ENCODE measurements at places on chromosomes 7 and 10. TPM values are rescaled to one million over a fixed set of nuclear protein-coding genes. Genes with fewer than 3 reads are reported as not detected.

Gene FAM171A1
- polyA plus RNA-seq = 14.7 TPM

Gene SPDYE9
- not detected for polyA plus RNA-seq

Gene SEM1
- 34.9 TPM for polyA plus RNA-seq

Gene FZD1
- 5.5 TPM for polyA plus RNA-seq

Gene IFIT3
- polyA plus RNA-seq = 9.5 TPM

Gene GDF10
- polyA plus RNA-seq = 0.34 TPM

Gene VSIR
- 87.3 TPM for polyA plus RNA-seq

Gene CFAP70
- 3.0 TPM for polyA plus RNA-seq

Gene PAPSS2
- 36.7 TPM for polyA plus RNA-seq

Gene CFAP46
- polyA plus RNA-seq = not detected

Gene MRLN
- polyA plus RNA-seq = not detected

Gene MOGAT3
- polyA plus RNA-seq = not detected

Gene NKX6-2
- polyA plus RNA-seq = 0.06 TPM

Gene OPN4
- 0.34 TPM for polyA plus RNA-seq

Gene LRRN3
- polyA plus RNA-seq = 1.7 TPM

Gene ANKRD61
- 0.16 TPM for polyA plus RNA-seq

Gene CYP26C1
- not detected for polyA plus RNA-seq

Gene HGF
- 5.1 TPM for polyA plus RNA-seq

Gene FAM24B
- 1.8 TPM for polyA plus RNA-seq

Gene GARS1
- polyA plus RNA-seq = 67.9 TPM

Gene UPK3B
- polyA plus RNA-seq = 0.60 TPM

Gene SYT15B
- polyA plus RNA-seq = 5.2 TPM

Gene GJD4
- not detected for polyA plus RNA-seq

Gene KCND2
- polyA plus RNA-seq = 0.67 TPM

Gene NEUROD6
- not detected for polyA plus RNA-seq

Gene INA
- not detected for polyA plus RNA-seq

Gene GPER1
- polyA plus RNA-seq = 1.5 TPM

Gene GPR141
- polyA plus RNA-seq = 0.56 TPM

Gene PLXDC2
- 1.5 TPM for polyA plus RNA-seq

Gene NPC1L1
- polyA plus RNA-seq = 0.34 TPM

Gene SUN3
- polyA plus RNA-seq = not detected

Gene UCMA
- polyA plus RNA-seq = not detected

Gene MYL10
- polyA plus RNA-seq = not detected

Gene PHKG1
- polyA plus RNA-seq = 1.3 TPM

Gene TDRD1
- 0.11 TPM for polyA plus RNA-seq

Gene DGKB
- 0.11 TPM for polyA plus RNA-seq

Gene PANK1
- 1.4 TPM for polyA plus RNA-seq

Gene CAMK1D
- polyA plus RNA-seq = 8.4 TPM

Gene ZNF736
- 2.0 TPM for polyA plus RNA-seq

Gene ANKRD22
- 3.2 TPM for polyA plus RNA-seq

Gene HMX2
- polyA plus RNA-seq = not detected

Gene MNX1
- polyA plus RNA-seq = 0.13 TPM

Gene MYL7
- polyA plus RNA-seq = 0.18 TPM

Gene DLD
- polyA plus RNA-seq = 44.5 TPM

Gene SYT15
- 1.7 TPM for polyA plus RNA-seq

Gene BTBD16
- 0.07 TPM for polyA plus RNA-seq

Gene VAX1
- not detected for polyA plus RNA-seq

Gene SPDYE11
- polyA plus RNA-seq = not detected

Gene SEC24C
- 22.1 TPM for polyA plus RNA-seq

Gene PKD1L1
- polyA plus RNA-seq = 1.6 TPM

Gene GIMAP1
- 6.9 TPM for polyA plus RNA-seq

Gene COPG2
- 12.3 TPM for polyA plus RNA-seq

Gene CDHR1
- polyA plus RNA-seq = 0.11 TPM

Gene MPP7
- 3.0 TPM for polyA plus RNA-seq

Gene AHR
- polyA plus RNA-seq = 25.1 TPM

Data from adipose tissue (tissue), 3 donors.